Gastroesophageal sphincter (tissue), 4 donors: ENCODE measurements at places on chromosomes 16 and 17. TPM values are rescaled to one million over a fixed set of nuclear protein-coding genes. Genes with fewer than 3 reads are reported as not detected.

Gene TERB1
- not detected for total RNA-seq

Gene KRTAP9-4
- not detected for total RNA-seq

Gene RPL13
- 7,342 TPM for total RNA-seq

Gene OR2C1
- total RNA-seq, result not detected

Gene GJC1
- total RNA-seq, result 28.2 TPM

Gene CACNA1G
- total RNA-seq, result 0.15 TPM

Gene CCT6B
- total RNA-seq, result 2.5 TPM

Gene HAS3
- 0.94 TPM for total RNA-seq

Gene GPS1
- 72.0 TPM for total RNA-seq

Gene BAIAP3
- total RNA-seq, result 1.1 TPM

Gene ZNF319
- 16.0 TPM for total RNA-seq

Gene FMNL1
- total RNA-seq, result 13.3 TPM

Gene C1QTNF8
- not detected for total RNA-seq

Gene TMEM256
- 66.6 TPM for total RNA-seq

Gene TMEM204
- total RNA-seq, result 28.6 TPM

Gene GNGT2
- total RNA-seq, result not detected

Gene PRAC1
- total RNA-seq, result not detected

Gene SLC35G6
- total RNA-seq, result not detected

Gene HIC1
- total RNA-seq, result 44.7 TPM

Gene SGCA
- 145 TPM for total RNA-seq

Gene GLP2R
- total RNA-seq, result 13.7 TPM

Gene SPAG7
- total RNA-seq, result 58.2 TPM

Gene SRL
- total RNA-seq, result 3.4 TPM

Gene KRT27
- not detected for total RNA-seq

Gene CES1
- total RNA-seq, result 7.9 TPM

Gene RMI2
- total RNA-seq, result 1.4 TPM
